Peyer's patch (tissue), 4 donors: ENCODE measurements at places on chromosomes 11 and 22.

- DNase-seq = no peak
Measured at GRCh38 chr11:6498121-6498520, 1.0 kb downstream of the DNHD1 start.

DNA sequence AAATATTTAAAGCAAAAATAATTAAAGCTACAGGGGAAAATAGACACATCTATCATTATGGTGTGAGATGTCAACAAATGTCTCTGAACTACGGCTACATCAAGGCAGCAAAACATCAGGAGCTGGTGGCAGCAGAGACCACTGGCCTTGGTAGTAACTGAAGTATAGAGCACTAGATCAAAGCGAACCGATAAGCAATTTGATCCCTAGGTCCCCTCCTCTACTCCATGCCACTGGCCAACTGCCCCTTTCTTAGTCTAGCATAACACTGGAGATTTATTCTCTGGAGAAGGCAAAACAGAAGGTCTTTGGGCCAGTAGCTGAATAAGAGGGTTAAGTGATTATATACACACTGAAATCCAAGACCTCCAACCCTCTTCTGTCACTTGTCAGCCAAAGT is 13.6 kb upstream of the RAB3IL1 start:
- no peak for DNase-seq

DNA sequence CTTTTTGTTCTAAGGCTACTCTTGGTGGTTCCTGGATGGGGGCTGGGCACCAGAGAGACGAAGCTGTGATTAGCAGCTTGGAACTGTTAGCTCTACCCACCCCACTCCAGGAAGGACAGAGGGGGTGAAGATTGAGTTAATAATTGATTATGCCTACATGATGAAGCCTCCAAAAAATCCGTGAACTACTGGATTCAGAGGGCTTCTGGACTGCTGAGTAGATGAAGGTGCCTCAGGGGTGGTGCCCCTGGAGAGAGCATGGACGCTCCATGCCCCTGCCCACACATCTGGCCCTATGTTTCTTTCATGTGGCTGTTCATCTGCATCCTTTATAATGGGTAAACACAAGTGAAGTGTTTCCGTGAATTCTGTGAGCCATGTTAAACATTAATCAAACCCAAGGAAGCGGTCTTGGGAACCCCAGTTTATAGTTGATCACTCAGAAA is 47.3 kb upstream of the CYP2D6 start:
- no peak for DNase-seq

DNA sequence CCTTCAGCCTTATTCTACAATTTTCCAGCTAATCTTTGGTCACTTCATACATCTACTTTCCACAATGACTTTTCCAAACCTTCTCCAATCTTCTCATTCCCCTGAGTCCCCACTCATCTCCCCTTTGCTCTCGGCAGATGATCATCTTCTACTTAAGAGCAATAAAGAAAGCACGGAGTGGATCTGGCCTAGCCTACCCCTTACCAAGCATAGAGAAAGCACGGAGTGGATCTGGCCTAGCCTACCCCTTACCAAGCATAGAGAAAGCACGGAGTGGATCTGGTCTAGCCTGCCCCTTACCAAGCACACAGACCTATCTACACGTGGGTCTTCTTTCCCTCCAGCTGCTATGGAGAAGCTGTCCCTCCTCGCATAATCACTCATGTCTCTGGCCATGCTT is 558.6 kb downstream of the OPCML start:
- DNase-seq = no peak

DNA sequence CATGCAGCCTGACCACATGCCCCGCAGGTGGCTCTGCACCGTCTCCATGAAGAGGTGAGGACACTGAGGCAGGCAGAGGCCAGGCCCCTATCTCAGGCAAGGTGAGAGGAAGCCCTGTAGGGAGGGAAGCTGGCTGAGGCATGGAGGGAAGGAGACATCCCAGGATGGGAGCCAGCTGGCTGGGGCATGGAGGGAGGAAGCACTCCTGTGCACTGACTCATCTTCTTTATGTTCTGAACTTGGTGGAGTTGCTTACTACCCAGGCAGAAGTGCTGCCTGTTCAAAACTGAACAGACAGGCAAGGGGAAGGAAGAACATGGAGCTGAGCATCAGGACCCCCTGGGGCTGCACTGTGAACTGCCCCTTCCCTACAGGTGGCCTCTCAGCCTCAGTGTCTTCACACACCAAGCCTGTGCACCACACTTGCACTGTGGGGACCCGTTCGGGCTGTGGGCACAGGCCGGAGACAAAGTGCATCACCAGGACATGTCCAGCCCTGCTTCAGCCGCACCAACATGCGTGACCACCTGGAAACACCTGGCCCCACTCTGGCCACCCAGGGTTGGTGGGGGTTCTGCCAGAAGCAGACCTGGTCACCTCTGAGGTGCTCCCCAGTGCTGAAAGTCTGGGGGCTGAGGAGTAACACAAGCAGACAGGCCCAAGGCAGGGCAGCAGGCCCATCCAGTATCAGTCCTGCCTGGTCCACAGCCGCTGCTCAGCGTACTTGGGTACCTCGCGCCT is 55.5 kb downstream of the DGCR2 start:
- no peak for DNase-seq

- DNase-seq = no peak
Measured at GRCh38 chr11:6608726-6609501, 3.1 kb downstream of the TAF10 start.

DNA sequence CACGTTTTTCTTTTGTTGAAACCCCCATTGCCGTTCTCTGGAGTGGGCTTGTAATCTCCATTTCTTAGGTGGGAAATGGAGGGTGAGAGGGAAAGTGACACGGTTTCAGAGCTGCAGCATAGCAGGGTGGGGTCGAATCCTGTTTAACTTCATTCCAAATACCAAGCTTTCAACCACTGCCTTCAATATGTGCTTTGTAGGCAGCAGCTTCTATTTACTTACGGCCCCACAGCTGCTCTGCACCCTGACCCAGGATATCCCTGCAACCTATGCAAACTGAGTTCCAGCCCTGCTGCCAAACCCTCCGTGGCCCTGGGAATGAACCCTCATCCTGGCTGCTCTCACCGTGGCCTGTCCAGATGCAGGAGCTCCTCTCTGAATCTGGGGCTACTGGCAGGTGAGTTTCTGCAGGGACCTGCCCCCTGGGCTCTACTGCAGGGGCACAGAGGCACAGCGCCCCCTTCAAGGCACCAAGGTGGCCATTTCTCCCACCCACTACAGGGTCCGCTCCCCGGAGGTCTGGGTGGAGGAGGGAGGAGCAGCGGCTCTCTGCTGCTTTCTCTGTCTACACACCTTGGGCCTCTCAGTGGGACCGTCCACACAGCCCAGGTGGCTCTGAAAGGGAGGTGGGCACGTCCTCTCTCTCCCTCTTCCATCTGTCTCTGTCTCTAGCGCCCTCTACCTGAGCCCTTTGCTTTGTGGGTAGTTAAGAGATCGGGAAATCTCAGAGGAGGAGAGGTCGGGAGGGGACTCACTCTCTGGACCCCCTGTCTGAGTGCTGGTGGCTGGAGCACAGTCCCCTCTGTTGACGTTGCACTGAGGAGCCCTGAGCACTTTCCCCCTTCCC is 279.1 kb downstream of the BRD1 start:
- no peak for DNase-seq

DNA sequence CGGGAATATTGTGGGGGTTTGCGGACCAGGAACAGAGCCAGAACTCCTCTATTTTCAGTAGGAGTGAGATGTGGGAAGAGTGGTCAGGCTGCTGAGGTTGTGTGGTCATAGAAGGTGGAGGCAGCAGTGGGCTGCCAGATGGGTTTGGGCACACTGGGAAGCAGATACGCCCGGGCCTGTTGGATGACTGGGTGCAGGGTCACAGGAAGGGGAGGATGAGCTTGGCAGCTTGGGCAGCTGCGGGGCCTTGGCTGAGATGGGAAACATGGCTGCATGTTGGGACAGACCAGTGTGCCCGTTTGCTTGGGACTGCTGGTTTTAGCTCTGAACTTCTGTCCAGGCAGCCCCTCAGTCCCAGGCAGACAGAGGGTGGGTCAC is 11.4 kb downstream of the SHANK3 start:
- peak; percentile 34 for DNase-seq

- DNase-seq = no peak
Measured at GRCh38 chr11:132185726-132186592, 815.5 kb downstream of the NTM start.

GRCh38 chr22:34198976-34199375 is 278.7 kb upstream of the LARGE1 start:
- no peak for DNase-seq

DNA sequence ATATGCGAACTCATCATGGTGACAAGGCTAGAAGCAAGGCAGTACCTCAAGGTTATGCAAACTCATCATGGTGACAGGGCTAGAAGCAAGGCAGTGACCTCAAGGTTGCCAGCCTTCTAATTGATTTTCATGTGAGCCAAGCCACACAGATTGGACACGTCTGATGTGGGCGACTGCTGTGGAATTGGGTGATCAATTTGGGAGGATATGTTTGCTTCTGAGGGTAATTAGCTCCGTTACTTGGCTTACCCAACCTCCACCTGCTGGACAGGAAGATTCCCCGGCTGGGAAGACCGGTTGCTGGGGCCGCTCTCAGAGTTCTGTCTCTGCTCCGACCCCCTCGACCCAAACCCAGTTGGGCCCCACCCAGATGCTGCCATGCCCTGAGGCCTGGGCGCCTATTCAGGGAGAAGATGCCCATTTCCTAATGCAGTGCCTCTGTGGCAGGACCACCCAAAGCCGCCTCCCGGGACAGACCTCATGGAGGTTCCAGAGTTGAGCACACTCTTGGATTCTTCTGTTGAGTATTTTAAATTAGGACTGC is 69.9 kb upstream of the SHANK2 start:
- DNase-seq = no peak

DNA sequence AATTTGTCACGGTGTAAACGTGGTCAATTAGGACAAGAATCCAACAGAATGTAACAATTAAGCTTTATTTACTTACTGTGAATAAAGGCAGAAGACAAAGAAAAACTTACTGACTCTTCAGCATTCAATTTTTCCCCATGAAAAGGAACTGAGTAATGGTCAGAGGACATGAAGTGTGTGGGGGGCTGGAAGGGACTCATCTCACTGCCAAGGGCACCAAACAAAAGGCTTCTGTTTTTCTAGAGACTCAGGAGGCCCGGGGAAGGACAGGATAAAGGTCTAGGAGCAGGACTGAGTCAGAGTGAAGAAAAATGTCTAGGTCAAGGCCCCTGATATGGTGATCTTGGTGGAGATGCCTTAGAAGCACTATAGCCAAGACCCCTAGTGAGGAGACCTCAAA is 564.2 kb upstream of the ANO5 start:
- no peak for DNase-seq

DNA sequence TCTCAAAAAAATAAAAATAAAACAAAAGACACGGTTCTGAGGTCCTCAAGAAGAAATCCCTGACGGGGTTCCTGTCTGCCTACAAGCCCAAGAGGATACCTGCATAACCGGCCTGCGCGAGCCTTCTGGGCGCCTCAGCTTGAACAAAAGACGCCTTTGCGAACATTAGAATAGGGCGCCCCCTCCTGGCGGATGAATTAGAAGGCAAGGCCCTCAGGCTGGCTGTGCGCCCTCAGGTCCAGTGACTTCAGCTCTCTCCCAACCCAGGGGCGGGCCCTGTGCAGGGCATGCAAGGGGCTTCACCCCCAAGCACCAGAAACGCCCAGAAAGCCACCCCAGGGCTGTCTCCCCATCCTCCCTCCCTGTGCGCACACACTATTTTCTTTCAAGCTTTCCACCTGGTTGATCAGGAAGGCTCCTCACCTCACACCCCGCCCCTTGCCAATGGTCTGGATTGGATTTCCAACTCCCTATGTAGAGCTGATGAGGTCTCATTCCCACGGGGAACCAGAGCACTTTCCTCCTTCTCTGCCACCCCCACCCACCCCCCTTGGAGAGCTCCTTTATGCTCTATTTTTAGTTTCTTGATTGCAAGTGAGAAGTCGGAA is 273.3 kb downstream of the BUD13 start:
- DNase-seq = peak; percentile 90

DNA sequence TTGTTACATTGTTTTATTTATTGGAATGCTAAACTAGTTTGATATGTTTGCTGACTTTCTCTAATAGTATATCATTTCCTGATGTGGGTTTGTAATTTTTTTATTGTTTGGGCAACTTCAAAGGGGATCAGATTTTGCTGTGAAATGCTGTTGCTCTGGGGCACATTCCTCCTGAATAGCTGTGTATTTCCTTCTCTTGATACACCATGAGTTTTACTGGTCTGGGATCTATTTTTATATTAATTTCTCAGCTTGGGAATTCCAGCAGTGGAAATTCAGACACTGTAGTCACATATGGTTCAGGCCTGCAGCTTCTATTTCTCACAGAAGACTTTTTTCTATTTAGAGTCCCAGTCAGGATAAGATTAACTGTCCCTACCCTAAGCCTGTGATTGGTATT is 58.9 kb downstream of the RPUSD4 start:
- DNase-seq = no peak

DNA sequence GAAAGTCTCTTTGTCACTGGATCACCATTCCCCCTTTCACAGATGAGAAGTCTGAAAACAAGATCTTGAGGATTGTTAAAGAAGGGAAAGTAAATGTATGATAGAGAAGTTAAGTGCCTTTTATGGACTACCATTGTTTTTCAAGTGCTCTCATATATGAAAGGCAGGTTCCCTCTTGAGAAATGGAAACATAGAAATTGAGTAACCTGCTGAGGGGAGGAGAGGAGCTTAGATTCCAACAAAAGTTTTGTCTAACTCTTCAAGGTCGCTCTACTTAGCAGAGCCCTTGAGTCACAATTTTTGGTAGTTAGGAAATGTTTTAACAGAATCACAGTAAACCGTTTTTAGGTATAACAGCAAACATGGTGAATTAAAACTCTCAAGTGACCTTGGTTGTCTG is 80.1 kb downstream of the SVIP start:
- no peak for DNase-seq

GRCh38 chr11:133164986-133165385 is 367.3 kb downstream of the OPCML start:
- DNase-seq = no peak

- DNase-seq = no peak
Measured at GRCh38 chr11:75369560-75370255, 18.2 kb upstream of the ARRB1 start.

DNA sequence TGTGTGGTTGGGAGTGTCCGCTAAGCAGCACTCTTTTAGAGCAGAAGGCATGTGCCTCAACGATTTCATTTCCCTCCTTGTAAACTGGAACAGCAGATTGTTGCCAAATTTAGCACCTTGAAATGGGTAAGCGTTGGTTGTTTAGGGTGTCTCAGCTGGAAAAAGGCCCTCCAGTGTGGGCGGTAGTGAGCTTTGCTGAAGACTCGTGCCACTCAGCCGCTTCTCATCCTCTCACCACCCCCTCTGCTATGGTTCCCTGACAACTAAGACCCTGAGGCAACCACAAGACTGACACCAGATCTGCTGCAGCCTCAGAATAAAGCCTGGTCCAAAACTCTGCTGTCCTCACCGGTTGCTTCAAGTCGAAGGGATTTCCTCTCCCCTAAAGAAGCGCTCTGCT is 9.9 kb upstream of the FERMT3 start:
- no peak for DNase-seq

DNA sequence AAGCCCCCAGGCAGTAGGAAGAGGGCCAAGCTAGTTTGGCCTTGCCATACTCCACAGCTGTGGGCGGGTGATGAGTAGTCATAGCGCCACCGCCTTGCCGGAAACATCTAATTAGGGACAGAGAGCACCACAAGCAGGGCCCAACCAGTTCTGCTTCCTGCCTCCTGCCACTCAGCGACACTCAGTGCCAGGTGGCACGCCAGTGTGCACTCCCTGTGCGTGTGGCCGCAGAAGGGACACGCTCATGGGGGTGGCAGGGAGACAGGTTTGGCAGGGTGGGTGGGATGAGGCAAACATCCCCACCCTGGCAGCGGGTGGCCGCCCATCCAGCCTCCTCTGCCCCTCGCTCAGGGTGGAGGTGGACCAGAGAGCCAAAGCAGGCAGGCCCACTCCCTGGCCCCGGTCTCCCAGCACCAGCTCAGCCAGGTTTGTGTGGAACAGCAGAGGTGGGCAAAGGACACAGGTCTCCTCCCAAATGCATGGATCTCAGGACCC is 4.9 kb downstream of the OVOL1 start:
- peak; percentile 88 for DNase-seq
